T-cell (primary cell): ENCODE measurements at places on chromosomes 6 and 20.

GRCh38 chr20:44637522-44638372 lies 13.8 kb downstream of the ADA start:
- no peak for DNase-seq

GRCh38 chr20:48538058-48538825 lies 289.6 kb downstream of the PREX1 start:
- no peak for DNase-seq

GRCh38 chr6:143286251-143286795 lies 164.2 kb downstream of the ADAT2 start:
- DNase-seq: no peak

GRCh38 chr6:14149053-14149738 lies 31.6 kb downstream of the CD83 start:
- DNase-seq: no peak

DNA sequence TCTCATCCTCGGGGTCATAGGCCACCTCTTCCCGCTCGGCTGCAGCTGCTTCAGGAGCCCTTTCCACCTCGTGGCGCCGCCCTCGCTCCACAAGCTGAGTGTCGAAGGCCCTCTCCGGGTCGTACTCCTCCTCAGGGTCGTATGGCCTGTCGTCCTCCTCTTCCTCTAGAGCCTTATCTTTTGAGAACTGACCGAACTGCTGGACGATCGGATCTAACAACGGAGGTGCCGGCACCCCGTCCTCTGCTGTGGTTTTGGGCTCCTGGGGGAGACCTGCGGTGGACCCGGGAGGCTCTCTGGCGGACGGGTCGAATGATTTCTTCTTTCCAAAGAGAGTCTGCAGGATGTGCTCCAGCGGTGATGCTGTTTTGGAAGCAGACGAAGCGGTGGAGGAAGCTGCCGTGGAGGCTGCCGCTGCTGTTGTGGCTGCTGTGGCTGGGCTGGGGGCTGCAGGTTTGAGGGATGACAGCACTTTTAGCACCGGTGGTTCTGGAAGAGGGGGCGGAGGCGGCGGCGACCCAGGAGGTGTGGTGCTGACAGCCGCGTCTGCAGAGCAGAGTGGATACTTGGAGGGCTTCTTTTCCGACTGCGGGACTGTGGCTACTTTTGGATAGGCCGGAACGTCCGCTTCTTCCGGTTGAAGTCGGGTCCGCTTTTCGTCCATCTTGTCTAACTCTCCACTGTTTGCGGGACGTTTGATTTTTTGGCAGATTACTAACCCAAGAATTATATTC lies 20.2 kb upstream of the TCFL5 start:
- no peak for DNase-seq

DNA sequence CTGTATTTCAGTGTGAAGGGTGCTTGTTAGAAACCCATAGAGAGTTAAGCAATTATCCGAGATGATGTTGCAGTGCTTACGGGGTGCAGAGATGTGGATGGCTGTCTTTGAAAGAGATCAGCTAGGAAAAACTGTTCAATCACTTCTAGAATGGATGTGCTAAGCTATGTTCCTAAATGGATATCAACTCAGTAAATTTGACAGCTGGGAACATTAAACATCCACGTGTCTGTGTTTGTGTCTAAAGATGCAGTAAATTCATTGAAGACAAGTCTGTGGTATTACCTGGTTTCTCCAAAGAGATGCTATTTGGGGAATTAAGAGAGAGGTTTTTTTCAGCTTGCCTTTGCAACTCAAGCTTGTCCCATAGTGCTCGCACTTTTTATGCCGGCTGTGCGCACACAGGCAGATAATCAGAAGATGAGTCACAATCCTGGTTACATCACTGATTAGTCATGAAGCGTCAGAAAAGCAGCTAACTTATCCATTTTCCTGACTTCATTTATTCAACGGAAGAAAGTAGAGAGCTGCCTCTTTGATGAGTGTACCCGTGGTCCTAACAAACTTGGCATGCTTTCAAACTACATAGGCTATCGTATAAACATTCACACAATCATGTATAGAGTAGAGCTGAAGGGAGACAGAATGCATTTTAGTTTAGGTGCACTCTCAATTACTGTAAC lies 691.7 kb upstream of the SLC35B3 start:
- no peak for DNase-seq

DNA sequence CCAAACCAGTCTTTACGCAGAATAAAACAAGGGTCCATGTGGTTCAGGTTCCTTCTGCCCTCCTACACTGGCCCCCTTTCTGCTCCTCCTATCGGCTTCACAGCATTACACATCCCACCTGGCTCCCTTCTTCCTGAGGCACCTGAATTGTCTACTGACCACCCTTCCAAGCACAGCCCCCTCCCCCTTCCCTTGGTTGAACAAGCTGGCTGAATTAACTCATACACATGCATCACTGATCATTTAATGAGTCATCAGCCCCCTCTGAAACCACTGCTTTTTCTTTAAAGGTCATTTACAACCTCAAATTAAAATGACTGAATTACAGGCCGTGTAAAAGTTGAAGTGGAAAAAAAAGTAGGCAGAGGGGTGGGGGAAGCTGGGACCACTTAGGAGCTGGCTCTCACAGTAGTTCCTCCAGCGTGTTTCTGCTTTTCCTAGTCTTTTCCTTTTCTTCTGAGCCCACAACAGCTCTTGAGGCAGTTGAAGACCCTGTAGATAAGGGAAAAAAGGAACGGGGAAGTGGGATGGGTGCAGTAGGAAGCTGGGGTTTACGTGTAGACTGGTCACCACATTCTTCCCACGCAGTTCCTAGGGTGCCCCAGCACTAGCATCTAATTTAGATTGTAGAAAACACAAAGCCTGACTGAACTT lies 67.6 kb downstream of the FYN start:
- DNase-seq: no peak

DNA sequence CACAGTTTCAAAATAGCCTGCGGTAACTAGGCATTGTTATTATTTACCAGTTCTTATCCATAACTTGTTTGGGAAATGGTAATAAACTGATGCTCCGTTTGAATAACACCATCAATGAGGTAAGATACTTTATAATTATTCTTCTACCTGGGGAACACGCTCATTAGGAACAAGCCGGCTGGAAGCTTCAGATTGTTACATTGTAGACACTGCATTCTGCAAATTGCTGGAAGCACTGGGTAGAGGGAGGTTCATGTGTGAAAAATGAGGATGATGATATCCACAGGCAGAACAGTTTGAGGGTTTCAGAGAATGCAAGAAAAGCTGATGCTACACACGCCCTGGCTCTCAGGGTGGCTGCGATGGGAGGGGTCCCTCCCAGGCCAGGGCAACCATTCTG lies 560.6 kb upstream of the AGPAT4 start:
- no peak for DNase-seq

DNA sequence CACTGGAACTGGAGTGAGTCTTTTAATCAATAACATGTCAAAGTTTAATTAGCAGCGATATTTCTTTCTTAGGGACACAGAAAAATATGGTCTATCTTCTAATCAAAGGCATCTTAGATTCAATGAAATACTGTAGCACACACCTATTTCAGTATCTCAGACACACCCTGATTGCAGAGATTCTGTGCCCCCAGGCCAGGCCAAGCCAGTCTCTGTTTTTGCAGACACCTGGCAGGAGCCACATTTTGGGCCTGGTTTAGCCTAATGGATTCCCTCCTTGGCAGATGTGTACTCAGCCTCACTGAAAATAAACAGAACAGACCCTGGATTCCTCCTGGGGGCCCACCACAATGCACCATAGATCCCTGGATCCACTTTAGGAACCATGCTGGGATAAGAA lies 74.8 kb downstream of the LRFN2 start:
- DNase-seq: no peak

DNA sequence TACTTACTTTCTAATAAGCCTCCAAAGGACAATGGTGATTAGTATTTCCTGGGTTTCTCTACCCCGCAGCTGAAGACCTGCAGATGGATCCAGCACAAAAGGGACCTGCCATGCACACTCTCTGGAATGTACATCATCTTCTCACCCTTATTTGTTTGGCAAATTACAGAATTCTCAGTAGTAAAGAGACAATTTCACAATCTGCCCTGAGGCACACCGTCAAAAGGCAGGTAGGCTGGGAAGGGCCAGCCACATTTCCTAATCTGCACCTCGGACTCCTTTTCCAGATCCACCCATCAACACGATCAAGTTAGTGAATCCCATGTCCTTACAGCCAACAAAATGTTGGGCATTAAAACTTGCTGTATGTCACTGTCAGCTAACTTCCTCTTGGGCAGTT lies 4.9 kb downstream of the OVOL2 start:
- DNase-seq: no peak

GRCh38 chr20:10731190-10731965 lies 57.6 kb upstream of the JAG1 start:
- DNase-seq: no peak

- no peak for DNase-seq
These were observed 227.1 kb downstream of the ESR1 start for GRCh38 chr6:152034631-152035030.

DNA sequence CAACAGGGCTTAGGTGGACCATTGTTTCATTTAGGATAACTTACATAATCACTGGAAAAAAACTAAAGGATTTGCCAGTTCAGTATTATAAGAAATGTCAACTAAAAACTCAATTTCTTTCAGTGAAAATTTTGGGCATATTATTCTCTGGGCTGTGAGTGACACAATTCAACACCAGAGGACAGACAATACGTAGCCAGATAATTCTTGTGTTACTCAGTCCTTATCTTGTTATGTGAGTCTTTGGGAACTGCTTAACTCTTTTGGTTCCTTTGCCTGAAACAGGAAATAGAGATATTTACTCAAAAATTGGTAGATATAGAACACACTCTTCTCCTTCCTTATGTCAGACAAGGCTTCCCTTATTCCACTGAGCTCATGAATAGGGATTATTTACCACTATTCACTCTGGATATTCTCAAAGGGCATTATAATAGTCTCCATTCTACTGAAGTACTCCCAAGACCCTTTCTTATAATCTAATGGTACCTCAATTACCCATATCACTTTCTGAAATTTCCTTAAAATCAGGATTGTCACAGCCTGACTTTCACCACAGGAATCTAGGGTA lies 4.9 kb upstream of the BEND6 start:
- DNase-seq: no peak

DNA sequence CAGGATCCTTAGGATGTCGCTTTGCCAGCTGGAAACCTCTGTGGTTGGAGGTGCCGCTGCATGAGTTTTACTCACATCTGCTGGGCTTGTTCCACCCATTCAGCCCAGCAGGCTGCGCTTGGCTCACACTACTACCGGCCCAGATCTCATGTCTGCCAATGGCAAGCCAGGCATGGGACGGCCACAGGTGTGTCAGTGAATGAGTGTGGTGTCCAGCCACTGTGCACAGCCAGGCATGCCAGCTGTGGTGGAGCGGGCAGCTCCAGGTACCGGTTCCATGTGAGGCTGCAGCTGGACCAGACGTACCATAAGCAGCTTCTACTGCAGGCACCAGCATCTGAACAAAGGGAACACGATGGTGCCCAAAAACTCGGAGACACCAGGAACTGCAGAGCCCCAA lies 33.1 kb upstream of the ASF1A start:
- DNase-seq: no peak

DNA sequence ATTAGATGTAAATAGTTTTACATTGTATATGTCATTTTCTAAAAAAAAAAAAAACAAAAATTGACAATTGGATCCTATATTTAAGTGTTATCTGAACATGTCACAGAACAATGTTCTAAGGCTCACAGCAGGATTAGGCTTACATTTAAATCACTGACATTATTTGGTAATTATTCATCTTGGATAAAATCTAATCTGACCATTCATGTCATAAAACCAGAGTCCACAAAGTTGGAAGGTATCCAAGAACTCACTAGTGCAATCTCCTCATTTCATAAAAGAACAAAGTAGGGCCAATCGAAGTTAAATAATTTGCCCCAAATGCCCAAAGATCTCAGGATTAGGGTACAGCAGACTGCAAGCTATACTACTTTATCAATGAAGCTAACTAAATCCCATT lies 73.0 kb downstream of the PDSS2 start:
- no peak for DNase-seq

- no peak for DNase-seq
These were observed 18.6 kb downstream of the SNX14 start for GRCh38 chr6:85574932-85575598.

DNA sequence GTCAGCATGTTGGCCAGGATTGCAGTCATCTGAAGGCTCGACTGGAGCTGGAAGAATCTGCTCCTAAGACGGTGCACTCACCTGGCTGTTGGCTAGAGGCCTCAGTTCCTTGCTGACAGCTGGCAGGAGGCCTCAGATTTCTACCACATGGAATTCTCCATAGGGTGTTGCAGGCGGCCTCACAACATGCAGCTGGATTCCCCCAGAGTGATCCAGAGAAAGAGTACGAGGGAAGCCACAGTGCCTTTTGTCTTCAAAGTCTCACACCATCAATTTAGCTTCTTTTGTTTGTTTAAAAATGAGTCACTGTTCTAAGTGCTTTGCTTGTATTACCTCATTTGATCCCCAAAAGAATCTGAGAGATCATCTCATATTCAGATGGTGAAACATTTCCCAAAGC lies 65.5 kb upstream of the FYN start:
- DNase-seq: no peak

GRCh38 chr6:21144928-21145327 lies 448.6 kb upstream of the SOX4 start:
- DNase-seq: no peak

GRCh38 chr6:97049253-97050011 lies 124.9 kb downstream of the KLHL32 start:
- DNase-seq: no peak
